HepG2 (cell line): ENCODE measurements at places on chromosomes 2 and 18. TPM values are rescaled to one million over a fixed set of nuclear protein-coding genes. Genes with fewer than 3 reads are reported as not detected.

- no peak overlapping the region for H3K4me3 ChIP-seq
- H3K27me3 ChIP-seq = no peaks in the 10 kb centered on the region
- no peak for DNase-seq
- no peak overlapping the region for H3K27ac ChIP-seq
- no peaks in the 10 kb centered on the region; the same call in 1 of the 2 replicates for H3K36me3 ChIP-seq
- peaks cover 18% of the 10 kb centered on the region for H3K4me1 ChIP-seq
Measured at GRCh38 chr2:134392442-134393074, 138.7 kb downstream of the MGAT5 start.

Gene TEX44
- total RNA-seq = not detected in 2 replicates

GRCh38 chr18:61333746-61334490, 688 bp downstream of the CDH20 start:
- 0 out of 3 replicates have a peak, but pooled peaks cover 2% of the 10 kb centered on the region for H3K27me3 ChIP-seq
- no peak for DNase-seq
- H3K27ac ChIP-seq = no peak overlapping the region
- H3K4me3 ChIP-seq = no peak overlapping the region
- H3K36me3 ChIP-seq = no peaks in the 10 kb centered on the region

GRCh38 chr2:148903979-148904378, 29.0 kb downstream of the KIF5C start:
- H3K36me3 ChIP-seq = no peaks in the 10 kb centered on the region
- H3K4me1 ChIP-seq = no peaks in the 10 kb centered on the region
- no peak for DNase-seq
- H3K4me3 ChIP-seq = no peak overlapping the region

Gene G6PC2
- not detected in 2 replicates for total RNA-seq

- no peak overlapping the region for H3K4me3 ChIP-seq
- no peaks in the 10 kb centered on the region for H3K36me3 ChIP-seq
- no peaks in the 10 kb centered on the region for H3K27me3 ChIP-seq
Measured at GRCh38 chr2:64945973-64946768, 43.0 kb upstream of the SLC1A4 start.

DNA sequence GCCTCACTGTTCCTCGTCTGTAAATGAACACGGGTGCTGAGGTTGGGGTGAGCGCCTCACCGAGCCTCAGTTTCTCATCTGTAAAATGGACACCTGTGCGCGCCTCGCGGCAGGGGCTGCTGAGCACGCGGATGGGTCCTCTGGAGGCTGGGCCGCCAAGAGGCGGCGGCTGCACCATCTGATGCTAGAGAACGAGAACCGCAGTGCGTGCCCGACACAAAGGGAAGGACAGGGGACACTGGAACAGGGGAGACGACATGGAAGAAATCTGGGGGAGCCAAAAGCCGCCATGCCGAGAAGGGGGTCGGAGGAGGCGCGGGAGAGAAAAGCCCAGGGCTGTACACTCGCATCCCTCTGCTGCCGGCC, 118.7 kb upstream of the ZNF516 start:
- H3K4me3 ChIP-seq = no peak overlapping the region
- no peak for DNase-seq
- H3K27ac ChIP-seq = no peak overlapping the region
- H3K36me3 ChIP-seq = no peaks in the 10 kb centered on the region
- peaks cover 9% of the 10 kb centered on the region for H3K4me1 ChIP-seq
- H3K27me3 ChIP-seq = peaks cover 3% of the 10 kb centered on the region; the same call in 1 of the 2 replicates

DNA sequence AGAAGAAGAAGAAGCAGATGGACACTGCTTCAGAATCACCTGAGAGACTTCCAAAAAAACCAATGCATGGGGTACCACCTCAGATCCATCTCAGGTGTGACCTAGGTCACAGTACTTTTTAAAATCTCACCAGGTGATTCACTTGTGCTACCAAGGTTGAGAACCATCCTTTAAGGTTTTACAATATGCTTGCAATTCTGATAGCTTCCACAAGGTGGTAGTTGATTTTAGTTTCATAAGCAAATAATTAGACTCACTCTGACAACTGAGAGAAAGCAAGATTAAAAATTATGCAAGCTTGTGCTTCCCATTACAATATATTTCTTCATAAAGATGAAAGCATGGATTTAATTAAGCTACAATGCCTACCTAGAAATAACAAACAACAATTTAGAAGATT, 355.1 kb downstream of the EN1 start:
- H3K27me3 ChIP-seq = no peaks in the 10 kb centered on the region; the same call in 2 of the 3 replicates
- no peaks in the 10 kb centered on the region for H3K4me1 ChIP-seq
- H3K4me3 ChIP-seq = no peak overlapping the region
- H3K27ac ChIP-seq = no peak overlapping the region

- peaks cover 28% of the 10 kb centered on the region; the same call in 2 of the 3 replicates for H3K27me3 ChIP-seq
- no peaks in the 10 kb centered on the region for H3K36me3 ChIP-seq
Measured at GRCh38 chr18:76530846-76531245, 35.8 kb upstream of the ZNF516 start.

Gene GREB1
- total RNA-seq = 61.2 and 64.2 TPM in 2 replicates

- no peaks in the 10 kb centered on the region for H3K36me3 ChIP-seq
- H3K27ac ChIP-seq = no peak overlapping the region
- no peak for DNase-seq
Measured at GRCh38 chr18:62413206-62413605, 88.1 kb downstream of the TNFRSF11A start.
